ENCODE measurements at places on chromosomes 4 and X. TPM values are rescaled to one million over a fixed set of nuclear protein-coding genes. Genes with fewer than 3 reads are reported as not detected.

- no peak for DNase-seq
These were observed 23.7 kb downstream of the DOK7 start for GRCh38 chr4:3486541-3487540.

DNA sequence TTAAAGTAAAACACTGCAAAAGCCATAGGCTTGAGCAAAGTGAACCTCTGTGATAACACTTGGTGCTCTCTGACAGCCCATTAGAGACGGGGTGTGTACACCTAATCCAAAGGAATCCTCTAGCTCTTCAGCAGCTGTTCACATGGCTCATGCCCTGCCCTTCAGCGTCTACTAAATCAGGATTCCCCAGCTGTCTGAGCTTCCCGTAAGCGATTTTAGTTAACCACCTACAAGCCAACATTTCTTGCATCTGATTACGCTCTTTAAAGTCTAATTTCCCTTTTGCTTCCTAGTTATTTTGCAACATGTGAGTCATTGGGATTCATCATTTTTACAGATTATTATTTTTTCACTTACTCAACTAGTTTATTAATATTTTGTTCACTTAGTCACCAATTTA lies 6.5 kb downstream of the DMD start:
- no peak for DNase-seq

- DNase-seq, result no peak
These were observed 1037.1 kb downstream of the STPG2 start for GRCh38 chr4:97106161-97106560.

GRCh38 chr4:1658146-1658545 lies 26.0 kb downstream of the FAM53A start:
- no peak for DNase-seq

GRCh38 chr4:72325215-72325614 lies 243.8 kb downstream of the ADAMTS3 start:
- no peak for DNase-seq

DNA sequence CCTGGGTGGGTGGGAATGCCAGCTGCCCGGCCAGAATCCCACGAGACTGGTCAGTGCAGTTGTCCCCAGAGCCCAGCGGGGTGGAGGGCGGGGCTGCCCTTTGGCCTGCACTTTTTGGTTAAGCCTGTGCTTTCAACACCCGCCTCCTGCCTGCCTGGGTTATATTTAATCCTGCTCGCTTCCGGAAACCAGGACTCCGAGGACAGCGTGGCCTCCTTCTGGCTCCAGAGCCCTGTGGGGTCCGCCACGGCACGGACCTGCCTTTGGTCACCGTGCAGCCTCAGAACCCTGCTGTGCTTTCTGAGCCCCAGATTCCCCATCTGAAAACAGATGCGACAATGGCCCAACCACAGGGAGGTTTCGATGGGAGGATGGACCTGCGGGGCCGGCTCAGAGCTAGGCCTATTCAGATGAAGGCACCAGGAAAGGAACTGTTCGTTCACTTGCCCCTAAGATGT lies 29.4 kb upstream of the KIAA0232 start:
- no peak for DNase-seq

GRCh38 chr4:142886566-142886965 lies 40.5 kb upstream of the INPP4B start:
- DNase-seq, result no peak

DNA sequence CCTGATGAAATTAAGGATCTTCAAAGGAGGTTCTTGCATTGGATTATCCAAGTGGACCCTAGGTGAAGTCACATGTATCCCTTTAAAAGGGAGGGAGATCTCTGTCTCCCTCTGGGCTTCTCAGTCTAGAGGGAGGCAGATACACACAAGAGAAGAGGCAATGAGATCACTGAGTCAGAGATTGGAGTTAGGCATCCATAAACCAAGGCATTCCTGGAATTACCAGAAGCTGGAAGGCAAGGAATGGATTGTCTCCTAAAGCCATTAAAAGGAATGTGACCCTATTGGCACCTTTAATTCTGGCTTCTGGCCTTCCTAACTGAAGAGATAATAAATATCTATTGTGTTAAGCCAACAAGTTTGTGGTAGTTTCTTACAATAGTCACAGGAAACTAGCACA lies 383.2 kb downstream of the PACRGL start:
- DNase-seq, result no peak

DNA sequence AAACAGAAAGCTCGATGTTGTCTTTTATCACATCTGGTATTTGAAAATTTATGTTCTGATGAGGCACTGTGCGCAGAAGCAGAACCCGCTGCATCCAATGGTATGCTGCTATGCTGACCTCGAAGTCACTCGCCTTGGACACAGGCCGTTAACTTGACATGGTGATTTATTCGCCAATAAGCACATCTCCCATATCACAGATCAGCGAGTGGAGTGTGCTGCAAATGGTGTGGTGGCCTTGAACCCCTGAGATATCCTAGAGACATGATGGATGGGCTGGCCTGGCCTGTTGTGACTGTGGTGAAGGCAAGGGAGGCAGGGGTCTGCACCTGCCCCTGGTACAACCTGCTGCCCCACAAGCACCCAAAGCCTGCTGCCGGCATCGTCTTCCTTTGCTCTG lies 175.4 kb upstream of the FRG1 start:
- DNase-seq, result no peak

GRCh38 chrX:74351760-74352159 lies 47.8 kb downstream of the ZCCHC13 start:
- DNase-seq, result peak; percentile 1

- DNase-seq, result no peak
These were observed 274.0 kb downstream of the INPP4B start for GRCh38 chr4:142572071-142572470.

Gene SCML1
- 19.6 TPM for total RNA-seq

Gene USP51
- total RNA-seq, result 0.57 TPM

Gene RAB41
- not detected for total RNA-seq

Gene GAGE12G
- total RNA-seq, result not detected

Gene TMEM35A
- not detected for total RNA-seq

Gene CDKL2
- not detected for total RNA-seq

Gene GATA1
- not detected for total RNA-seq

Gene PRRG3
- total RNA-seq, result 0.37 TPM

Gene GALNTL6
- not detected for total RNA-seq

Gene MAGEA12
- 142 TPM for total RNA-seq
